ENCODE measurements at places on chromosomes 2 and 18.

GRCh38 chr18:80210312-80211083 lies 36.8 kb downstream of the PARD6G start:
- no peak for DNase-seq

GRCh38 chr2:160334028-160334741 lies 134.1 kb upstream of the ITGB6 start:
- DNase-seq = no peak

- no peak for DNase-seq
These were observed 62.0 kb downstream of the IKZF2 start for GRCh38 chr2:213089438-213089837.

DNA sequence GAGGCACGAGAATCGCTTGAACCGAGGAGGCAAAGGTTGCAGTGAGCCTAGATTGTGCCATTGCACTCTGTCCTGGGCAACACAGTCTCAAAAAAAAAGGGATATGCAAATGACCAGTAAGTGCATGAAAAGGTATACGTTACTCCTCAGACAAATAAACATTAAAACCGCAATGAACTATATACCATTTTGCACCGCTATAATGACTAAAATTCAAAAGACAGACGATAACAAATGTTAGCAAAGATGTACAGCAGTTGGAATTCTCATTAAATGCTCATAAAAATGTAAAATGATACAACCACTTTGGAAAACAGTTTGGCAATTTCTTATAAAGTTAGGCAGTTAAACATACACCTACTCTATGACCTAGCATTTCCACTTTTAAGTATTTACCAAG lies 67.4 kb upstream of the MSH6 start:
- DNase-seq = no peak

GRCh38 chr2:180449171-180449915 lies 442.2 kb upstream of the CWC22 start:
- DNase-seq = no peak

GRCh38 chr2:79789811-79790210 lies 277.0 kb downstream of the CTNNA2 start:
- no peak for DNase-seq

DNA sequence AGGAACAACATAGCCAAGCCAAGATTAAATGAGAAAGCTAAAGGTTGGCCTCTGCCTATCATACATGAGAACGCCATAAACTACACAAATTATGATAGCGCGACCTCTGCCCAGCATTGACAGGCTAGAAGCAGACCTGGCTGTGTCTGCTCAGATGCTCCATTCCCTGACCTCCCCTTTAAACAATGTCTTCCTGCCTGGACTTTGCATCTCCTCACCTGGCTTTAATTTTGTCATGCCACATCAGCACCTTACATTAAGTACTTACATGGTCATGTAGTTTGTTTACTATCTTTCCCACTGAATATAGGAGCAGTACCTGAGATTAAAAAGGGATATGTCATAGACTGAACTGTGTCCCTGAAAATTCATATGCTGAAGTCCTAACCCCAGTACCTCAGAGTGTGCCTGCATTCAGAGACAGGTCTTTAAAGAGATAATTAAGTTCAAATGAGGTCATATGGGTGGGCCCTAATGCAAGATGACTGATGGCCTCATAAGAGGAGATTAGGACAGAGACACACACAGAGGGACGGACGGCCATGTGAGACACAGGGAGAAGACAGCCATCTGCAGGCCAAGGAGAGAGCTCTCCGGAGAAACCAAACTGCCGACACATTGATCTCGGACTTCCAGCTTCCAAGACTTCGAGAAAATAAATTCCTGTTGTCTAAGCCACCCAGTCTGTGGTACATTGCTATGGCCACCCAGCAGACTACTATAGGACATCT lies 103.7 kb downstream of the BIN1 start:
- no peak for DNase-seq

DNA sequence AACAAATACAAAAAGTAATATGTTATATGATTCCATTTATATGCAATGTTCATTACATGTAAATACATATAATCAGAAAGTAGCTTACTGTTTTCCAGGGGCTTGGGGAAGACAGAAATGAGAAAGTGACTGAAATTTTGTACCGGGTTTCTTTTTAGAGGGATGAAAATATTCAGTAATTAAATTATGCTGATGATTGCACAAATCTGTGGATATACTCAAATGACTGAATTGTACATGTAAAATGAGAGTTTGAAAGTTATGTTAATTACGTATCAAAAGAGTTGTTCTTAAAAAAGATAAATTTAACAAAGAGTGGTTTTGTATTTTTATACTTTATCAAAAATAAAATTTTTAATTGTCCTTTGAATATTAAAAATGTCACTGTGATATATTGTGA lies 856.3 kb downstream of the DSC3 start:
- no peak for DNase-seq

DNA sequence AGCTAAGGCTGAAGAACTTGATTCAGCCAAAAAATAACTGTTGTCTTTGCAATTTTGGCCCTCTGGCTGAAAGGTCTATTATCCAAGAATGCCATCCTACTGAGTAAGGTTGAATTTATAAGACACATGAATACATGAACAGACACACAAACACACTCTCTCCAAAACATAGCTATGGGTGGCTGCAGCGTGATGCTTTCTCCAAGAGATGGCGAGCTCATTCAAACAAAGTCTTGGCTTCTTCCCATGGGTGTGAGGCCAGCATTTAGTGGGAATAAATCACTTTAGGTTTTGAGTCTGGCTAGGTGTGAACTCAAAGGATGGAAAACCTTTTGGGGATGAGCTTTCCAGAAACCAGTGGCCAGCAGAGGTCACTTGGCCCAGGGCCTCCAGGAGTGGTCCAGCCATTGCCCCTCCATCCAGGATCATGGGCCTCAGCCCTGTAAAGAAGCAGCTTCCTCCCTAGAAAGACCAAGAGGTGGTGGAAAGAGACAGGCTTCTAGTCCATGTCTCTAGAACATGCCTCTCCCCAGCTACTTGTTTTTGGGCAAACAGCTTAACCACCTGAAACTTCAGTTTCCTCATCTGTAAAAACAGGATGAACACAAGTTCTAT lies 11.0 kb upstream of the OSR1 start:
- DNase-seq = no peak

DNA sequence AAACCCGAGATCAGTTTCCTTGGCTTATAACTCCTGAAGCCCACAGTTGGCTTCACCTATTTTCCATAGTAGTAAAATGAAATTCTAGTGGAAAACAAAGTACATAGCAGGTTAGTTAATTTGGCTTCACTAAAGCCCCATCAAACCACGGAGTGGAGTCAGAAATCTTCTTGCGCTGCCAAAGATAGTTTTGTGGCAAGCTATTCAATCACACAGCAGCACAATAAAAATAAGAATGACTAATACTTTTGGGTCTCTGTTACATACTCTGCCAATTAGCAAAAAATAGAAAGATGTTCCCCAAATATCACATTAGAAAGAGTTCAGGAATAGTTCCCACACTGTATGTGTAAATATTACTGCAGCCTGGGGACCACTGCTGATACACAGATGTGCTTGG lies 175.2 kb upstream of the NOL4 start:
- no peak for DNase-seq

DNA sequence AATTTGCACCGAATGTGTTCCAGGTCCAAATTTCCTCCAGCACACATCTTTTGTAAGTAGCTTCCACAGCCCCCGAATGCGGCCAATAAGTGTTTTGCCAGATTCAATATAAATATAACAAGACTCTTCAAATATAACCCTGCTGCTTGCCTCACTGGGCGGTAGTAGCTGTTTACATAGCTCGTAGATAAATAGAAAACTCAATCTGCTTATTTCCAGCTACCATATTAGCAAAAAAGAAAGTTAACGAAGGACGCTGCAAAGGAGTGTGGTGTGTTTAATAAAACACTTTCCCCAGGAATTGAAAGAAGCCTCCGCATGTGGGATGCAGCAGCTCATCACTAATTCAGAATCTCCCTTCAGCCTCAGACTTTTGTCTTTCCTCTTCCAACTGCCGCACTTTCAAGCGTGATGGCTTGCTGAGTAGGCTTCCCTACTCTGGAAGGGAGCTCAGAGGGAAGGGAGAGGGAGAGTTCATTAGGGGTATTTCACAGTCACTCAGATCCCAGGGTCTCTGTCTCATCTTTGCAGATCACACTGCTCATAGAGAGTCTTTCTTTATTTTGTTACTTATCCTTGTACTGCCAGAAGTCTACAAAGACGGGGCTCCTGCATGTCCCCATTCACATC lies 367.0 kb downstream of the RND3 start:
- no peak for DNase-seq

- no peak for DNase-seq
These were observed 209.9 kb downstream of the TMEM182 start for GRCh38 chr2:102971701-102972100.

- no peak for DNase-seq
These were observed 34.1 kb downstream of the ITGB6 start for GRCh38 chr2:160165996-160166395.

- no peak for DNase-seq
These were observed 44.6 kb downstream of the MRO start for GRCh38 chr18:50775207-50775606.

DNA sequence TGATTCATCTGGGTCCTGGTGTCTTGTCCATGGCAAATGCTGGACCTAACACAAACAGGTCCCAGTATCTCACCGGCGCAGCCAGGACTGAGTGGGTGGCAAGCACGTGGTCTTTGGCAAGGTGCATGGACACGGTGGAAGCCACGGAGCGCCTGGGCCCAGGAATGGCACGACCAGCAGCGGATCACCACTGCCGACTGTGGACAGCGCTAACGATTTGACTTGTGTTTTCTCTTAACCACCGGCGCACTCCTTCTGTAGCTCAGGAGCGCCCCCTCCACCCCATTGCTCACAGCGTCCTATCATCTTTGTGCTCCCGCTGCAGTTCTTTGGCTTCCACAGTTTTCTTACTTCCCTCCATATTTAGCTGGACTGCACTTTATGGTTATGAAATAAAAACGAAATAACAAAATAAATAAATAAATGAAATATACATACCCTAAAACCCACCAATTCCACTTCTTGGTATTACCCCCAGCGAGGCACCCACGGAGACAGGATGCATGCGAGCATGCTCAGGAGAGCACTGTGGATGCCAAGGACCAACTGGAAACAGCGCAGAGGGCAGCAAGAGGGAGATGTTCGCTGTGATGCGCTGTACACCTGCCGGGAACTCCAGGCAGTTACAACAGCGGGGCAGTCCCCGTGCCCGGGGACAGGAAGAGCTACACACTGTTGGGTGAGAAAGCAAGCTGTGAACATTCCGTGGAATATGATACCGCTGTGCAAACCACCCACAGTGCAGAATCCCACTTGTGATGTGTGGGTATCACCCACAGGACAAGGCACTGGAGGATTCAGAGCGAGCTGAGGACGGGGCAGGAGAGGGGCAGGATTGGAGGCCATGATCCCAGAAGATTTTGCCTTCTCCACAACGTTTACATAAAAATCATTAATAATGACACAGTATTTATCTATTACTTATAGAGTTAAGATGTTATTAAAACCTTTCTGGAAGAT lies 7.0 kb upstream of the CIDEA start:
- DNase-seq = no peak

DNA sequence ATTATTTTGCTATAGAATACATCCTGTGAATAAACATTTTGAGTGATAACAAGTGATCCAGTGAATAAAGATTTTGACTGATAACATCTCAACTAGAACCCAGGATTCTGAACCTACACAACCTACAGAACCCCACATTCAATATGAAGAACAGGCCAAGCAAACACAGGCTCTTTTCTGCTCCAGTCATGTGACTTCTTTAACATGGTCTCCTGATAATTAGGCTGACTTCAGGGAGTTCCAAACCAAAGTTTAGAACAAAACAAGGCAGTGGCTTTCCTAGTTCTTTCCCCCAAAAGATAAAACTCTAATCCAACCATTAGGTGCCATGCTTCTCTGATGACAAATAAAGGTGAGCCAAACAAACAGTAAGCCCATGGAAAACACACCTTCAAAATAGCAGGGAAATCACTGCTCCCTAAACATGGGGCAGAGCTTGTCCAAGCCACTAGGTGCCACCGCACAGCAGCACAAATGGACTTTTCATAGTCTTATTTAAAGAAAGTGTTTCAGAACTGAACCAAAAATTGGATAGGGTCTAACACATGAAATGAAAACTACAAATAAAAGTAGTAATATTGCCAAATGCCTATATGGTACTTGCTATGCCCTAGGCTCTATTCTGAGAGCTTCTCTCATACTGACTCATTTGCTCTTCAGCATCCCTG lies 95.3 kb downstream of the EVA1A start:
- DNase-seq = peak; percentile 15

DNA sequence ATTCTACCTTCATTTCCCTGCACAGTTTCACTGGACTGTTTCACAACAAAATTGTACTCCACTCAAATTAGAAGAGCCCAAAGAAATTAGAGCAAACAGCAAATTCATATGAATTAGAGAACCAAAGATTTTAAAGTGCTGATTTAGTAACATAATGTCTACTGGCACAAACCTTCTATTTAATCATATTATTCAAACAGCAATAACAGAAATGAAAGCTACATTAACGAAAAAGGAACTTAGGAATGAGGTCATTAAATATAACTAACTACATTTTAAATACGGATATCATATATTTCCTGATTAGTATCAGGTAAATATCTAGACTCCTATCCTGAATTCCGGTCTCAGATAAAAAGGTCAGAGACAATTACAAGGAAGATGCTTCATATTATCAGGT lies 5.1 kb downstream of the C18orf32 start:
- no peak for DNase-seq

DNA sequence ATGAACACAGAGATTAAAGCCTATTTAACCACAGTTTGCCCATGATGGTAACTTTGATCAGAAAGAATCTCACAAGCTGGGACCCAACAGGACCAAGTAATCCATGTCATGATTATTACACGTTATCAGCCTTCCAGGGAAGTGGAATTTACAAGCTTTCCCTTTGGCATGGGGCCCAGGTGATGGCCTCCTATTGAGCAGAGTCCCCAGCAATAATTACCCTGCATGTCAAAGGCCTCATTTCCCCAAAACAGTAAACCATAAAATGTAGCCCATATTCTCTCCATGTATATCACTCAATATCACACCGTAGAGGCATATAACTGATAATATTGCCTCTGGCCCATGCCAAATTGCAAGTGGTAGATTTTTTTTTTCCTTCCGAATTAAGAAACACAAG lies 38.9 kb downstream of the PRKRA start:
- no peak for DNase-seq

DNA sequence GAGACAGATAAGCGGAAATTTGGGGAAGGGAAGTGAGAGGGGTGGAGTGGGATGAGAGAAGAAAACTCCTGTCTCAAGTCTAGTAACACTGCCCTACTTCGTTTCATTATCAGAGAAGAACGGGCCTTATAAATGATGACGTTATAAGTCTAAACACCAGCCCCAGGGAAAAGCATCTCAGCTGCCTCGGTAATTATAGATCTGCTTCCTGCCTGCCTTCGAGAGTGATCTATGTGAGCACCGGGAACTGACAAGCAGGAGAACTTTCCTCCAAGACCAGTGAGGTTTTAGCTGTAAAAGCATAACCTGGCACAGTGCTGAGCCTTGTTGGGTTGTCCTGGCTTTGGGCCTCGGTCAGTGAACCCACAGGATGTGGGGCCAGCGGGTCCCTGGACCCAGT lies 227.9 kb upstream of the SIX2 start:
- DNase-seq = no peak
